ENCODE measurements at places on chromosomes 4 and X.

DNA sequence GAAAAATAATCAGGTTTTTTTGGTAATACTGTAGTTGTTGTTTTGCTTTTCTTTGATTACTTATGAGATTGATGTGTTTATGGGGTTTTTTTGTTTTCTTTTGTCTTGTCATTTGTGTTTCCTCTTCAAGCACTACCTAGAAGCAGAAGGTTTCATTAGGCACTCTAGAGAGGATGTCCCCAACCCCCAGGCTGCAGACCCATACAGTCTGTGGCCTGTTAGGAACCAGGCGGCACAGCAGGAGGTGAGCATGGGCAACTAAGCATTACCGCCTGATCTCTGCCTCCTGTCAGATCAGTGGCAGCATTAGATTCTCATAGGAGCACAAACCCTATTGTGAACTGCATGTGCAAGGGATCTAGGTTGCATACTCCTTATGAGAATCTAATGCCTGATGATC is 22.9 kb upstream of the NOCT start:
- DNase-seq: no peak

DNA sequence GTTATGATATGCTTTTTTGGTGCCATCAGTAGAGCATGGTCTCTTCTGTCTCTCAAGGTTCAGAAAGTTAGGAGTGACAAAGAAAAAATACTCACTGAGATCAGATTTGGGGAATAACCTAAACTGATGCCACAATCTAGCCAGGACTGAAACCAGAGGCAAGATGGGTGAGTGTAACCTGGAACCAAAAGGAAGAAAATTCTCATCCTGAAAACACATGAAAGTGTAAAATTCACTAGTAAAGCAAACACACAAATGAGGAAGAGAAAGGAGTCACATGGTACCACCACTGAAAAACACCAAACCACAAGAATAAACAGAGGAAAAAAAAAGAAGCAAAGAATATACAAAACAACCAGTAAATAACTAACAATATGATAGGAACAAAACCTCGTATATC is 96.4 kb downstream of the ANXA10 start:
- DNase-seq: no peak

GRCh38 chrX:137550665-137551261 is 15.2 kb upstream of the ZIC3 start:
- DNase-seq: no peak

DNA sequence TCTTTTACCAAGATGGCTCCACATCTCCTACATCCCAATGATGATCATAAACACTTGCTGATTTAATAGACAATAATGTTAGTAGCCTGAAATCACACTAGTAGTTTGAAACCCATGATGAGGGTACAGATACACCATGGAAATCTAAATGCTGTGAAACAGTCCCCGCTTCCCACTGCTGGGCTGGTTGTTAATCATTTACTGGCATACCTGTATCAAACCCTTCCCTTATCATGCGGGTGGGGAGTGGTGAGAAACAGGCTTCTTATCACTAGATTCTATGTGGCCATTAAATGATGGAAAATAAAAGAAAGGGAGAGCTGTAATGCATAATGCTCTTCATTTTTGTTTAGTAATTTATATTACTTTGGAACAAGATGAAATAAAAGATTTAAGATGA is 21.9 kb downstream of the MAOA start:
- no peak for DNase-seq

GRCh38 chr4:121304893-121305292 is 75.9 kb downstream of the QRFPR start:
- DNase-seq: no peak

DNA sequence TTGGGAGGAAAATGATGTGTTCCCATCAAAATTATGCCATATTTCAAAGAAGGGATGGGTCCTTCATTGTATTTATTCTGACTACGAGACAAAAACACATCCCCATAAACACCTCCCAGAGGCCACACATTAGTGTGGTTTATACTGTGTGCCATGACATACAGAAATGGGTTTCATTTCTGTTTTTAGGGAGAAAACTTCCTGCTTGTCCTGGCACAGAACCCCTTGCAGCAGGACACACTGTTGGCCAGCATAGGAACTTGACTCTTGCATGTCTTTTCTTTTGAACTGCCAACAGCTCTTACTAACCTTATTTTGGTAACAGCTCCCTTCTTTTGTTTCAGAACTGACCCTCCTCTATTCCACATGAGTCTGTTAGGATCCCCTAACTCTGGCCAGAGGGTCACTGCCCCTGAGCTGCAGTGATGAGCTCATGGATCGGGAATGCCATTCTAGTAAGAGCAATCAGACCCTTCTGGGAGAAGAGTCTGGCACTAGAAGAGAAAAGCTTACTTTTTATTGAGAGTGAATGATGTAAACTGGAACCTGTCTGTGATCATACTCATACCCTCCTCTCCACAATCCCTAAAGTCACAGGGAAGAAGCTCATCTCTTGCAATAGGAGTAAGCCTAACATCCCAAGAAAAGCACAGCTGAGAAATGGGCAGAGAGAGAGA is 86.4 kb downstream of the SMIM20 start:
- no peak for DNase-seq

DNA sequence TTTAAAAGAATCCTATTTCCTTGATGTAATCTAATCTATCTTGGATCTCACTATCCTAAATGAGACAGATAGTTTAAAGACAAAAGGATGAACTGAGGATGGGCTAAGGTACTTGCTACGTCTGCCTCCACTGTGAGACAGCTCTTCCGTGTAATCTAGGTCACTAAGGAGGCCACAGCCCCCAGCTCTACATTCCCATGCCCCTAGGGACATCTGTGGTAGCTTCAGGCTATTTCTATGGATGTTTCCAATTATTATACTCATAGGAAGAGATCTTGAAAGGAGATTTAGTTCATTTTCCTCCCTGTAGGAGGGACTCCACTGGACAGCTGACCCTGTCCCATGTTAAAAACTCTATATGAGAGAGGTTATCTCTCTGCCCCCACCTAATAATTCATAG is 140.8 kb upstream of the TRPC5 start:
- no peak for DNase-seq

DNA sequence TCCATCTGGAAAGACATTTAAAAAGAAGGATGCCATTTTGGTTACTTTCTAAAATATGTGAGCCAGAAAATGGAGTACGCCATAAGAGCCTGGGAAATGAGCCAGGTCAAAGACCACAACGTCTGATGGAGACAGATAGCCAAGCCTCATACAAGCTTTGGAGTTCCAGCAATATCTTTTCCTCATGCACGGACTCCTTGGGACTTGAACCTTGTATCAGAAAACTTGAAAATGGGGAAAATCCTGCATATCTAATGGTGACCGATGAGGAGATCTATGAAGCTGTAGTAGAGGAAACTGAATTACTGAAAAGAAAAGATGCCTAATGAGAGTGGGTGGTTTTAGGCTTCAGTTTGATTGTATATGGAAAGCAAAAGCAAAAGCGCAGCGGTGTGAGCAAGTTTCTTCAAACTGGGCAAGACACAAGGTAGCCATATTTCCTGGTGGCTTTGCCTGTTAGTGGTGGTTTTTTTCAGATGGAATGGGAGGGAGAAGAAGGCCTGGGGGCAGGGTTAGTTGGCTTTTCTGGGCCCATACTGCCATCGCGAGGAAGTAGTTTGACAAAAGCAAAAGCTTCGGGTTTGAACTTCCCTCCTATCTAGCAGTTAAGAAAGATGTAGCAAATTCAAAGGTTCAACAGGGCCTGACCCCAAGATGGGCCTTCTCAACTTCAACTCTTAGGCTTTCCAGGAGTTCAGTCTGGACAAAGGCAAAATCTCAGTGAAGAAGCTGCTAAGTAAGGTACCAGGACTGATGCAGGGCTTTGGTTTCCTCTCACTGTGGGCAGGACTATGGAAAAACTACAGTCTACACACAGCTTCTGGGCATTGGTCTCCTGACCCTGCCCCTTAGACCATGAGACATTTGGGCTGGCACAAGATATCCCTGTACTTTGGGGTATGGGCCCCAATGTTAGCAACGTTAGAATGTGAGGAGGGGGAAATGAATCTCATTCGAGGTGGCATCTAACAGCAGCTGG is 210.0 kb upstream of the STK26 start:
- DNase-seq: peak; percentile 4

DNA sequence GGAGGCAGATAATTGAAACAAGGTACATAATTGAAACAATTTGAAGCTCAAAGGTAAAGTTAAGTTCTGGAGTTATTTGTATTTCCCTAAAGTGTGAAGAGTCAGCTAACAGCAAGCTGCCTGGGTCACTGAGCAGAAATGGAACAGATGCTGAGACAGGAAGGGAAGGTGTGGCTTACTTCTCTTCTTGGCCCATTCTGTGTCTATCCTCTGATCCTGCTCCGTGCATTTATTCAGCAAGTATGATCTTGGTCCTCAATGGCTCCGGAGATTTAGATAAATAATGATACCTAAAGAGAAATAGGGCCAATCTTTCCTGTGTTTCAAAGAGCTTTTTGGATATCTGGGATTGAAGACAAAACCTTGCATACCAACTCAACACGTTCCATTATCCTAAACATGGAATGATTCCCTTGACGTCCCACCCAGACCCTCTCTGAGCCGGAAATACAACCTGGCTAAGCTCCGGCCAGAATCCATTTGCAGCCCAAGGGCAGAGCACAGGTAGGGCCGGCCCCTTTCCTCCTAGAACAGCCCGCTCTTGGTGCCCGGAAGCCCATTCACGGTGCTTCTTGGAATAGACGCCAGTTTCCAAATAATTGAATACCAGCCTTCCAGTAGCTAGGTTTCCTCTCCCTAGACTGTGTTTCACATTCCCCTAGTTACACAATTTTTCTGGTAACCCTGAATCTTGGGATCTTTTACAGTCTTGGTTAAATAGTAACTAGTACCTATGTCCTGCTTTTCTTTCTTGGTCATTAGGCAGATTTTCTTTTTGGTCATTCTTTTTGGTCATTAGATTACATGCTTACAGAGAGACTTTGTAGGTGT is 211.0 kb downstream of the NWD2 start:
- DNase-seq: no peak

GRCh38 chr4:159003420-159004253 is 99.2 kb upstream of the RAPGEF2 start:
- DNase-seq: peak; percentile 65
